Kidney (tissue), 22 donors: ENCODE measurements at places on chromosomes 7 and 10. TPM values are rescaled to one million over a fixed set of nuclear protein-coding genes. Genes with fewer than 3 reads are reported as not detected.

SEMA4G gene
- 6.1 TPM for total RNA-seq

ITPRID1 gene
- not detected for total RNA-seq

GRCh38 chr10:2964632-2965296, 102.6 kb upstream of the PFKP start:
- no peak for DNase-seq

- DNase-seq: no peak
Observed at GRCh38 chr7:135710417-135711138, 17.4 kb downstream of the SLC13A4 start.

GRCh38 chr7:128456255-128456725, 612 bp downstream of the HILPDA start:
- DNase-seq: peak; percentile 16

DNA sequence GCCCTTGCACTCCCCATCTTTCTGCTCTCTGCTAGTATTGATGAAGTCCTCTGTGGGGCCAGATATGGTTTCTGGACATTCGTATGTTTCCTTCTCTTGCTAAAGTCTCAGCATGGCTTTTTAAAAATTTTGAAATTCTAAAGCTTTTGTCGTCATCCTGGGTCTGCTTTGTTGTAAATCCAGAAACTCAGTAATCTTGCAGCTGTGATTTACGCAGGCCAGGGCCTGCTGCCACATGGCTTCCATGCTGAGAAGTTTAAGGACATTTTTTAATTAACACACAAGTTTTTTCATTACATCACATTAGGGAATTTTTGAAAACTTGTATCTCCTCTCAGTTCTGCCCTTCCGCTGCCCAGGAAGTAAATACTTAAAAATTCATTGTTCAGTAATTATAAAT, 686.1 kb upstream of the IGFBP3 start:
- DNase-seq: no peak
